BE2C (cell line): ENCODE measurements at places on chromosomes 16 and 17.

- DNase-seq = no peak
Observed at GRCh38 chr17:77968788-77969187, 10.3 kb downstream of the TNRC6C start.

- DNase-seq = peak; percentile 54
Observed at GRCh38 chr17:64133546-64134215, 3.7 kb upstream of the ERN1 start.

- no peak for DNase-seq
Observed at GRCh38 chr16:79449900-79450299, 150.6 kb downstream of the MAF start.

GRCh38 chr17:61635913-61636432, 45.0 kb upstream of the NACA2 start:
- DNase-seq = peak; percentile 69

DNA sequence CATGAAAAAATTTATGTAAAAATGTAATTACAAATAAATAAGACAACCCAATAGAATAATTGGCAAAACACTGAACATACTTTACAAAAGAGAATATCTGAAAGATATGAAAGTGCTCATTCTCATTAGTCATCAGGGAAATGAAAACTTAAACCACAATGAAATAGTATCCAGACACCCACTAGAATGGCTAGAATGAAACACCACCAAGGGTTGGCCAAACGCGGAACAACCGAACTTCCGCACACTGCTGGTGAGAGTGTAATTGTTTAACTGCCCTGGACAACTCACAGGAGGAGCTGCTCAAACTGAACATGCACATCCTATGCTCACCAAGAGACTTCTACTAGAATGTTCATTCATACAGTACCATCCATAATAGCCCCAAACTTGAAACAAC, 5.8 kb upstream of the ZDHHC7 start:
- no peak for DNase-seq
